NCI-H1417 treated with DMSO at 0.1 percent for 48 hours (cell line): ENCODE measurements at places on chromosomes 11 and 22.

- no peak for DNase-seq
Measured at GRCh38 chr11:57546869-57547475, 9.6 kb downstream of the SMTNL1 start.

- DNase-seq, result no peak
Measured at GRCh38 chr11:80182901-80183300, 742.1 kb upstream of the TENM4 start.

DNA sequence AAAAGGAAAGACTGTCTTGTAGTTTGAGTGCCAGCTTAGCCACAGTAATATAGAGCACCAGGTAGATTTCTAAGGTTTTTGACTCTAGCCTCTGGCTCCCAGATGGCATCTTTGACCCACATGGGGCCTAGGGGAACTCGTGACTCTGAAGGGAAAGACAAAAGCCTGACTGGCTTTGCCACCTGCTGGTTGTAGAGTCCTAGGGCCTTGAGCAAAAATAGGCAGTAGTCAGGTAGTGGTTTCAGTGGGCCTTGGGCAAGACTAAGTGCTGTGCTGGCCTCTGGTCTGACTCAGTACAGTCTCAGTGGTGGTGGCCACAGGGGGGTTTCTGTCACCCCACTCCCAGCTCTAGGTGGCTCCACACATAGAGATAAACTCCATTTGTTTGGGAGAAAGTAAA is 349.4 kb downstream of the FAM181B start:
- DNase-seq, result no peak

DNA sequence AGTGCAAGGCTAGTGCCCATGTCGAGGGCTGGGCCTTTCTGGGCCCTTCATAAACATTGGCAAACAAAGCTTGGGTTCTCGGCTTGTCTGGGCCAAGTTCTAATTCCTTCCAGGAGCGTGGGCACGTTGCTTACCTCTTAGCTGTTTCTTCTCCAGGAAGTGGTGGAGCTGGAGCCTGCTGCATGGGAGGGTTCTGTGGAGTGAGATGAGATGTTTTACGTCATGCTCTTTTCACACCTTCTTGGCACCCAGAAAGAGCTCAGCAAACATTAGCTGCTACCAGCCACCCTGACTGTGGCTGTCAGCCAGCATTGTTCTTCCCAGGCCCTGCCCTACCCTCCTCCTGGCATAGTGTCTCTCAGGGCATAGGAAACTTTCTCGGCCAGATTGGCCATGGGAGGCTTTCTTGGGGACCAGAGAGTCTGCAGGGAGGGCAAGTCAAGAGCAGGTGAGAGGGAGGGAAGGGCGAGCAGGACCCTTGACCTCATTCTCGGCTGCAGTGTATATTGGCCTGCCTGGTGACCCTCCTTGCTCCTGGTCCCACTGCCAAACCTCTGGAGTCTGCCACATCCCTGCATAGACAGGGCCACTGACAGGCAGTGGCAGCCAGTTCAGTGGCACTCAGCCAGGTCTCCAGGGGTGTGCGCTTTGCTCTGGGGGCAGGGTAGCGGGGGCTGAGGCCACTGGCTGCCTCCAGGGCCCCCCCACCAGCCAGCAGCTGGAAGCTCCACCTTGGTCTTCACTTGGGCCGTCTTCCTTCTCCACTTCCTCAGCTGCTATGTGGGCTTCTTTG is 98.8 kb downstream of the BCR start:
- DNase-seq, result no peak

- DNase-seq, result no peak
Measured at GRCh38 chr22:24985826-24986214, 33.3 kb downstream of the KIAA1671 start.

- no peak for DNase-seq
Measured at GRCh38 chr11:11813288-11813962, 28.3 kb upstream of the USP47 start.

DNA sequence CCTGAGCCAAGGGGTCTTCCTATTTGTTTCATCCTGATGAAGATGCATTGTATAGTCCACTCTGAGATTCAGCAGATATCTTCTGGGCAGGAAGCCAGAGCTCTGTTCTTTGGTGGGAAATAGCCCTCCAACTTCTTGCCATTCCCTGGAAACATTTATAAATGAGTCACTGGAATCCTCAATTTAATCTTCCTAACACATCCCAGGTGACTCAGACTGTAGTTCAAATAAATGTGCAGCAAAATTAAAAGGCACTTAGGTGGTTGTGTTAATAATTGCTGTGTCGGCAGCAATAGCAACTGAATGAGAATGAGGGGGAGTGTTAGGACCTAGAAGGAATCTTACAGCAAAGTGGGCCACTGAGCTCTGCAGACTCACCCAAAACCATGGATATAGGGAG is 108.6 kb downstream of the INSC start:
- DNase-seq, result no peak

DNA sequence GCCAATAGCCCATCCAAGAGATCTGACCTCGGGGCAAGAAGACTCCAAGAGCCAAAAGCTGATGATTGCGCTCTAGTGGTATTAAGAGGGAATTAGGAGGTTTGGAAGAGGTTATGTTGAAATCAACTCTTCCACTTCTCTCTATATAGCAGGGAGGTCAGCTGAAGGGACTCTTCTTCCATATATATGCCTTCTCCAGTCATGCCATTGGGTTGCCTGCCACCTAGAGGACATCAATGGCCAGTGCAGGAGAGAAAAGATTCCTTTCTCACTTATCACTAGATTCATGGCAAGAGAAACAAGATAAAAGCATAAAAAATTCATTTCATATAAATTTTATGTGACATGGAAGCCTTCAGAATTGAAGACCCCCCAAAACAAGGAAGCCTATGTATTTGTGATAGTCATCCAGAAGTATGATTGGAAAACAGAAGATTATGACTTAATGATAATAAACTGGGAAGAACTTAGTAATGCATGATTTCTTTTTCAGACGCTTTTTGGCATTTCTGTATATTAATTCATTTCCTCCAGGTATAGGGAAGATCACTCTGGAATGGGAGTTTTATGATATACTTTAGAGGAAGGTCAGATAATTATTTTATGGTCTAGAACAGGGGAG is 435.1 kb upstream of the DDI1 start:
- DNase-seq, result peak; percentile 52

- no peak for DNase-seq
Measured at GRCh38 chr11:61392981-61393595, 701 bp downstream of the TMEM216 start.

DNA sequence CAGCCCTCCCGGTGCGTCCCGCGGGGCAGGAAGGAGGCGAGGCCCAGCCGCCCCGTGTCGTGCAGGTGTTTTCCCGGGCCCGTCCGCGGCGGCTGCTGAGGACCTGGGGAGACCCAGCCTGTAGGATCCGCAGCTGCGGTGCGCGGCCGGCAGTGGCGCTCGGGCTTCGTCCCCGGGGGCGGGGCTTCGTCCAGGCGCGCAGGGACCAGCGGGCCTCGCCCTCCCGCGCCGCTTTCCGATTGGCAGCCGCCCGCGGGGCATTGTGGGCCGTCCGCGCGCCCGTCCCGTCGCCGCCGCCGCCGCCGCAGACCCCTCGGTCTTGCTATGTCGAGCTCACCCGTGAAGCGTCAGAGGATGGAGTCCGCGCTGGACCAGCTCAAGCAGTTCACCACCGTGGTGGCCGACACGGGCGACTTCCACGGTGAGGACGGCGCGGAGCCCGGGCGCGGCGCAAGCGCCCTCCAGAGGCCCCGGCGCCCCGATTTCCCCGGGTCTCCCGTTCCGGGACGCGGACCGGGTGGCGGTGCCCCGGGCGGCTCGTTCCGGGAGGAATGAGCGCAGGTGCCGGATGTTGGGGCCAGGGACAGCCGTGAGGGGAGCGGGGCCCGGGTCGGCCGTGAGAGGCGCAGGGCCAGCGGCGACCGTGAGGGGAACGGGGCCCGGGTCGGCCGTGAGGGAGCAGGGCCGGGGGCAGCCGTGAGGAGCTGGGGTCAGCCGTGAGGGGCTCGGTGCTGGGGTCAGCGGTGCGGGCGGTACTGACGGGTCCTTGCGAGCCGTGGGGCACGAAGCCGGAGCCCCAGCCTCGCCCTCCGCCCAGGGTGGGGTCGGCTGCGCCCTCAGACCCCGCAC is at the start of gene TALDO1:
Gene TALDO1 (plus strand): TSS at position 307 of the 849 bp plus-strand sequence. CDS start 18 bp downstream, at position 325.
- peak; percentile 39 for DNase-seq

GRCh38 chr11:57645689-57646085 is 4.0 kb downstream of the YPEL4 start:
- DNase-seq, result no peak

GRCh38 chr22:46149512-46150033 is 753 bp upstream of the PPARA start:
- no peak for DNase-seq

GRCh38 chr11:132301465-132301864 is 931.0 kb downstream of the NTM start:
- DNase-seq, result no peak

- no peak for DNase-seq
Measured at GRCh38 chr11:1669546-1670218, 27.3 kb upstream of the KRTAP5-6 start.

- DNase-seq, result no peak
Measured at GRCh38 chr11:68780829-68781228, 29.5 kb upstream of the TESMIN start.

DNA sequence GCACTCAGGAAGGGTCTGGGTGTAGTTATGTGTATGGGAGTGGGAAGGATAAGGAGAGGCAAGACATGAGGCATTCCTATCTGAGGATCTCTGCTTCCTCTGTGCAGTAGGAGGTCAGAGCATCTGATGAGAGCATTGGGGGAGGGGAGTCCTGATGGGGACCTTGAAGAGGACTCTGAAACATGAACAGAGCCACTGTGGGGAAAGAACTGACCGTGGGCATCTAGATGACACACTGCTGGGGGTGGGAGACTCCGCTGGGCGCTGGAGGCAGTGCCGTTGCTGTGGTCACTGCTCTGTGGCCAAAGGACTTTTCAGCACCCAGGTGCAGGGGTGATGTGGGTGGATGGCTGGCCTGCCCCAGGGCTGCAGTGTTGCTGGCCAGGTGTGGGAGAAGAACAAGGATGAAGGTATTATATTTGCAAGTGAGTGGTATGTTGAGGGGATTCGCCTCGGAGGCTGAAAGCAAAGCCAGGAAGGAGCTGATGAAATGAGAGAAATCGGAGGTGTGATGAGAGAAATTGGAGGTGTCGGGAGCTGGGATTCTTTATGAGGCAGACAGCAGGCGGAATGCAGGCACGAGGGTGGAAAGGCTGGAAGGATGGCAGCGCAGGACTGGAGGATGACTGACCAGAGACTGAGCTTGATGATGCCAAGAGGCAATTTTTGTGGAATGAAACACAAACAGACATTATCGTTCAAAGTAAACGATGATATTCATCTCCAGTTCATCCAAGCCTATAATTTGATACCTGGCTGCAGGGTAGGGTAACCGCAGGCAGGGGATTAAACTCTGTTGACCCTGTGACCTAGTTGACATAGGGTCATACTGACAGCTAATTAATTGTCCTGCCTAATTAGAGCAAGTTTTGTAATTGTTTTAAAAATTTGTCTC is 19.4 kb upstream of the TMPRSS4 start:
- DNase-seq, result no peak

- no peak for DNase-seq
Measured at GRCh38 chr11:14555818-14556217, 35.6 kb upstream of the PSMA1 start.

DNA sequence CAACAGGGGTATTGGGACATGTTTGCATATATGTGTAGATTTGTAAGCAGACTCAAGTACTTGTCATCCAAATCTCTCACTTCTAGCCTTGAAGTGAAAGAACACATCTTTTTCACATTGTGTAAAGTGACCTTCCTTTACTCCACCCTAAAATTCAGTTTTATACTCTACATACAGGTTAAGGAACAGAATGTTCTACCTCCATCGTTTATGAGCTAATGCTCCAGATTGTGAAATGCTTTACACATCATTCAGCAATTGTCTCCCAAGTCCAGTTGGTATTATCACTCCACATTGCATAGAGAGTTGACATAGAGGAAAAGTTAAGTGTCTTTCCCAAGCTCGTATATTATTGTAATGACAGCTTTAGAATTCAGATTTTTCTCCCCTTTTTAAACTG is 46.1 kb upstream of the BLID start:
- no peak for DNase-seq

DNA sequence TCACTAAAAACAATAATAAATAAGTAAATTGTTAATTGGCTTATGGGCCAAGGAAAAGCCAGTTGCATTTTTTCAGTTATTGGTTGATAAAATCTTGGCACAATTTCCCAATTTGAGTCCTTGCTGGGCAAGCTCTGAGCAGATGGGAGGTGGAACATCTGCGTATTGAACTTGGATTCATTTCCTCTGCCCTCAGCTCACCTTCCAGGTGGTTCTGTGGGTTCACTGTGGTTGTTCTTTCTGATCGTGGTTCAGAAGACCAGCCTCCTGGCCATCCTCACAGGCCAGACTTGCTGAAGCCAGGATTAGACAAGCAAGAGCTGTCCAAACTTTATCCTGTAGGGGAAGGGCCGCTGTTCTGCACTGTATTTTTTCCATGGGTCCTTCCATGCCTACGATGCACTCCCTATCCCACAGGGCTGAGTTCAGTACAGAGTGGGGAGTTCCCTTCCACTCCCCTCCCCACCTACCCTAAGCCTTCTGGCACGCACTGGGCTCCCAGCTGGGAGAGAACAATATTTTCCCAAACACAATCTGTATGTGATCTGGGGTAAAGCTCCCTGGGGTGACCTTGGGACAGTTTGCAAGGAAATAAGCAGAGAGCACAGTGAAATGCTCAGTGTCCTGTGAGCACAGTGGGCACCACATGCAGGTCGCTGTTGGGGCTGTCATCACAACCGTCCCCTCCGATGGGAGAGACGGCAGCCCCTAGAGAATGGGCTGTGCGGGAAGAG is 43.5 kb upstream of the TP53I11 start:
- no peak for DNase-seq

DNA sequence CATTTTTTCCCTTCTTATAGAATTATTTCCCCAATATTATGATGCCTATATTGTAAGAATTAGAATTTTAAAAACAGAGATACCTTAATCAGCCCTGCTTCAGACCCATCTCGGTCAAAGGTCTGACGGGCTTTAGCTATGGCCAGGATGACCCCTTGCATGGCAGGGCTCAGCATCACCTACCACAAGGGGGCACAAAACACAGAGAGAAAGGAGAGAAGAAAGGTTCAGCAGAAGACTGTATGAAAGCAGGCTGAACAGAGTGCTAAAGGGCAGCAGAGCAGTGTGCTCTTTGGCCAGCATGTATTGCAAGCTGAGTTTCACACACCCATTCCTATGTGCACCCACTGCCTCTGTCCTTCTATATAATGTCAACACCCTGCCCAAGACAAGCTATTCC is 26.8 kb downstream of the CLDN25 start:
- no peak for DNase-seq
